RPMI7951 (cell line): ENCODE measurements at places on chromosomes 11 and 22.

DNA sequence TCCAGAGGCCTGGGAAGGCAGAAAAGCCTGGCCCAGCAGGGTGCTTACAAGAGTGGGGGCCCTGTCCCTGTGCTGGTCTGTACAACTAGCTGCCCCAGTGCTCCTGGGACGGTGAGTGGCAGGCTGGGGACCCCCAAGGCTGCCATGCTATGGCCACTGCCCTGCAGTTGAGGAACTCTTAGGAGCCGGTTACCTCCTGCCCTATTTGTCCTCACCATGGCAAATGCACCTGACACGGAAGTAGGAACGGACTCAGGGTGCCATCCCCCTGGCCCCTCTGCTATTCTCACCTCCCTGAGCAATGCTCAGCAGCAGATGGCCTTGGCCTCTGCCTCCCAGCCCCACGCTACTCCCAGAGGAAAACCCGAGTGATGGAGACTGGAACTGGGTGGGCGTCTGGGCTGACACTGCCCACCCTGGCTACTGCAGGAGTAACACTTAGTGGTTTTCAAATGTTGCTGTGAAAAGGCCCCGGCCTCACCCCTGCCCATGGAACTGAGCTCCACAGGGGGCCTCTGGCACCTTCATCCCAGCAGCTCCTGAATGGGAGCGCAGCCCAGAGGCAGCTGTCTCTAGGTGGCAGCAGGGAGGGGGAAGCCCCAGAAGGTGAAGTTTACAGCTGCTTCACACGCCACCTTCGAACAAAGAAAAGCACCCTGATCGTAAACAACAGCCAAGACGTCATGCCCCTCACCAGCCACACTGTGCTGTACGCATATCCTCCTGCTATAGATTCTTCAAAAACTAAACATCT is 105.3 kb downstream of the CTTN start:
- no peak for DNase-seq

GRCh38 chr11:16001899-16002426 is 354.4 kb downstream of the SOX6 start:
- peak; percentile 80 for DNase-seq

GRCh38 chr11:35615921-35616900 is 2.0 kb upstream of the FJX1 start:
- DNase-seq, result peak; percentile 49

GRCh38 chr22:19565382-19566278 is 41.4 kb upstream of the CLDN5 start:
- DNase-seq, result no peak

DNA sequence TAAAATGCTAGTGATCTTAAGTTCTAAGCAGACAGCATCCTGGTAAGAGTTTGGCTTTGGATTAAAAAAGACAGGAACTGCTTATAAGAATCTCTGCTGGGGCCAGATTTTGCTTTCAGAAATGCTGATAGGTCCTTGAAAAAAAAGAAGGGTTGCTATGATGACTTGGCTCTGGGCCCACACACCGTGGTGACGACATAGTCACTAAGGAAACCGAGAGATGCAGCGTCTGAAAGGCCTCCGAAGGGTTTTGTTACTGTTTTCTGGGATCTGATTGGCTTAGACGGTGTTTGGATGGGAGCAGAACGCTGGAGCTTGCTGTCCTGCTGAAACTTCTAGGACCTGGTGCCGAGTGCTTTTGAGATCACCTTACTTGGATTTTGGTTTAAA is 8.4 kb downstream of the FAM118A start:
- peak; percentile 21 for DNase-seq

DNA sequence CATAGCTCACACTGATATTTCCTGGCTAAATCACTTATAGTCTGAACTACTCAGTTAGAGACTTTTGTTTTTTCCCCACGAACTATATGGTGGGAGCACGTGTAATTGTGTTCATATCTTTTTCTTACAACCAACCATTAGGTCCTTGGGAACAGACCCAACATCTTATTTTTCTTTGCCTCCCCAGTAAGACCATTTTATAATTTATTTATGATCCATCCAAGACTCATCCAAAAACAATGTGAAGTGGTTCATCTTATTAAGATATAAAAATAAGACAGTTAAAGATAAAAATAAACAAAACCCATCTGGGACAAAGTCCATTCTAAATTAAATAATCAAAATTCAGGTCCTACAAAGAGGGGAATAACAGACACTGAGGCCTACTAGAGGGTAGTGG is 90.8 kb downstream of the FAM168A start:
- DNase-seq, result no peak
